ENCODE measurements at places on chromosomes 11 and 22.

- DNase-seq: no peak
Measured at GRCh38 chr11:2519517-2519861, 74.7 kb downstream of the KCNQ1 start.

DNA sequence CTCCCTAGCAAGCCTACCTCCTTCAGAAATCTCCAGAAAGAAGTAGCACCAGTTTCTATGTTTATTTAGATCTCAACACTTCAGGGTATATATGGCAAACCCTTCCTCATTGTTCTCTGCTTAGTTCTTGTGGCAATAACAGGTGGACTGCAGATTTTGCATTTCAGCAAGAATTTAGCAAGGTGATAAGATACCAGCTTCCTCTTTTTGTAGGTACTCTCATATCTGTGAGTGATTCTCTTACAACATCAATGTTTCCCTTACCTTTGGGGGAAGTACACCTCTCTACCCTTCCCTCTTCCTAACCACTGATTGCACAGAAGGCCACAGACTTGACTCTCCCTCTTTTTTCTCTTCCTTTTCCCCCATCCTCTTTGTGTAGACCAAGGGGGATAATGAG is 230.9 kb upstream of the SESN3 start:
- no peak for DNase-seq

GRCh38 chr11:130300567-130300966 is 14.2 kb downstream of the ZBTB44 start:
- DNase-seq: no peak

DNA sequence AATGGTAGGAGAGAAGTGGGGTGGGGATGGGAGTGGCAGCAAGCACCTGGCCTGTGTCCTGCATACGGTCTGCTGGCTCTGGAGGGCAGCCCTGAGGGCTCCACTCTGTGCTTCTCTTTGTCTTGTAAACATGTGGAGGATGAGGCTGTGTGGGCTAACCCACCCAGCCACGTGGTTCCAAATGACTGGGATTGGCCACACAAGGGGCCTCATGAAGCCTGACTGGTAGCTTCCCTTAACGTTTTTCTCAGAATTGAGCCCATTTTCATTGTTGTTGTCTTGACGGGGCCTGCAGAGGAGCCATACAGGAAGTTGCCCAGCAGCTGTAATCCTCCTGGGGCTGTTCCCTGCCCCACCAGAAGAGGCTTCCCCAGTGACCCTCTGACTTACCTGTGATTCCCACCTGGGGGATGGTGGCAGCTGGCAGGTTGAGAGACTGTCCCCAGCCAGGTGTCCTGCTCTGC is 18.0 kb downstream of the DERL3 start:
- no peak for DNase-seq

DNA sequence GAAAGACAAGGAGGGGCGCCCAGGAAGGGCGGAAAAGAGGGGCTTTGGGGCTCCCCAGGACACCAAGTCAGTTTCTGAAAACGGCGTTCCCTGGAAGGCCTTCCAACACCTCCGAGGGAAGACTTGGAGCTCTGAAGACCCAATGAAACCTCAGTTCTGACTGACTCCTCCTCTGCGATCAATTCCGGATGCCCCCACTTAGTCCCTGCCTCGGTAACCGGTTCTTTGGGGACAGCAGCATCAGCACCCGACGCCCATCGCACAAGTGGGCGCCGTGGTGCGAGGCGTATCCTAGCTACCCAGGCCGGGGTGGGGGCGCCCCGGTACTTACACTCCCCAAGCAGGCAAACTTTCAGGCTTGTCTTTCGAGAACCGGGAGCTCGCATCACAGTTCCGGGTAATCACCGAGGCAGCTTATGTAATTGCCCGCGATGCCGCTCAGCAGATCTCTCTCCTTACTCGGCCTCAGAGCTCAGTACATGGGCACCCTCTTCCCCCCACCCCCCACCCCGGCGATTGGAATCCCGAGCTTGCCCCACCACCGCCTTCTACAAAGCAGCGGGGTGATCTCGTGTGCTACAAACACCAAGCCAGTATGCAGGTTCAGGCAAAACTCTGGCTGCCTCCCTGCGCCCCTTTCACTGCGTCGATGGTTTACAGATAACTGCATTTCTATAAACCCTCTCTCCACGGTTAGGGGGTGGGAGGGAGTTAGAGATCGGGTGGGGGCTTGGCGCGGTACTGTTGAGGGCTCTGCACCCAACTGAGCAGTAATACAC is 2.0 kb downstream of the TENM4 start:
- DNase-seq: no peak

DNA sequence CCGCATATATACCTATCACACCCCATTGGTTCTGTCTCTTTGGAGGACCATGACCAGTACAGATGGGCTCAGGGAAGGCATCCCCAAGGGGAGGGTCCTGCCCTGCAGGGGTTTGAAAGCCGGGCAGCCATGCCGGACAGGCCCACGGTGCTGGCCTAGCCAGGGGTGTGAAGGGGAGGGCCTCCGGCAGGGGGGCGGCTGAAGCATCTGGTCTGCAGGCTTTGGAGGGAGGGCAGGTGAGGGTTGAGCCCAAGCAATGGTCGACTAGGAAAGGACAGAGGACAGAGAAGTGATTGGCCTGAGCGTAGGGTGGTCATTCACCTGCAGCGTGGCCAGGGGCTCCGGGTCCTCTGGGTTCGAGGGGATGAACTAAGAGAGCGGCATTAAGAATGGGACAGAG is 11.2 kb upstream of the CTSD start:
- DNase-seq: no peak

DNA sequence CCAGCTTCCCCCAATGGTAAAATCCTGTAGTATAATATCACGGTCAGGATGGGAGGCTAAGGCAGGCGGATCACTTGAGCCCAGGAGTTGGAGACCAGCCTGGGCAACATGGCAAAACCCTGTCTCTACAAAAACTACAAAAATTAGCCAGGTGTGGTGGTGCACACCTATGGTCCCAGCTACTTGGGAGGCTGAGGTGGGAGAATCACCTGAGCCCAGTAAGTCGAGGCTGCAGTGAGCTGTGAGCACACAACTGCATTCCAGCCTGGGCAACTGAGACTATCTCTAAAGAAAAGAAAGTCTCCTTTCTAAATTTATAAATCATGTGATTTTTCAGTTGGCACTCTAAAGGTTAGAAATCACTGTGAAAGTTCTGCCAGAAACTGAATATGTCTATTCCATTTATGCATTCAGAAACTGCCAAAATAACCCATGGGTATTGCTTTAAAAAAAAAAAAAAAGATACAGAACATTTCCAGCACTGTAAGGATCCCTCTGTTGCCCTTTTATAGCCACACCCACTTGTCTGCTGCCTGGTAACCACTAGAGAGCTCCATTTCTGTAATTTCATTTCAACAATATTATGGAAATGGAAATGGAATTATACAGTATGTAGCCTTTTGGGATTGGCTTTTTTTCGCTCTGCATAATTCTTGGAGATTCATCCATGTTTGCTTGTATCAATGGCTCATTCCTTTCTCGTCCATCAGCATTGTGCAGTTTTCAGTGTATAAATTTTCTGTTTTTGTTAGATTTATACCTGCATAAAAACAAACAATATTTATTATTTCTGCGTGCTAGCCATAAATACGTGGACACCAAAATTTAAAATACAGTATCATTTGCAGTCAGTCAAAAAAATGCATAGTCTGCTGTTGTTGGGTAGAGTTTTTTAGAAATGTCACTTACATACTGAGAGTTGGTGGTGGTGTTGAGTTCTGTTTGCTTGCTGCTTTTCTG is 9.4 kb downstream of the CDC45 start:
- DNase-seq: no peak

- DNase-seq: no peak
Measured at GRCh38 chr22:29819501-29819900, 18.6 kb downstream of the ASCC2 start.

- no peak for DNase-seq
Measured at GRCh38 chr11:62559204-62559603, 12.6 kb upstream of the AHNAK start.

- DNase-seq: no peak
Measured at GRCh38 chr22:48729499-48730171, 1098.0 kb downstream of the BRD1 start.

DNA sequence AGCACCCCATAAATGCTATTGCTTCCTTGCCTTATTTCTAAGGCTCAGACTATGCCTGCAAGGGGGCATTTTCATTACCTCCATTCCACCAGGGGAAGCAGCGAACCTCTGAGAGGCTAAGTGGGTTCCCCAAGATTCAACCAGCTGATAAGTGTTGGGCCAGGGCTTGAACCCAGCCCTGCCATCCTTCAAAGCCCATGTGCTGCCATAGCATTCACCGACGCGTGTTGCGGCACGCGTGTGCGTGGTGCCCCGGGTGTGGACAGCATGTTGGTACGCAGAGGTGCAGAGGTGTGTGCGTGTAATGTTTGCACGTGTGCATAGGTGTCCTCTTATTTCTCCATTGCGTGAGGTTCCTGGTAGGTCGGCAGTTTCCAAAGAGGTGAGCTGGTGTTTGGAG is 66.0 kb upstream of the PPARA start:
- no peak for DNase-seq

- no peak for DNase-seq
Measured at GRCh38 chr22:44297470-44298061, 15.2 kb downstream of the SHISAL1 start.

GRCh38 chr22:27220339-27220738 is 563.0 kb downstream of the MIAT start:
- no peak for DNase-seq

- DNase-seq: no peak
Measured at GRCh38 chr11:102085864-102086551, 24.2 kb upstream of the YAP1 start.

GRCh38 chr11:119886667-119887230 is 157.7 kb upstream of the NECTIN1 start:
- DNase-seq: no peak

DNA sequence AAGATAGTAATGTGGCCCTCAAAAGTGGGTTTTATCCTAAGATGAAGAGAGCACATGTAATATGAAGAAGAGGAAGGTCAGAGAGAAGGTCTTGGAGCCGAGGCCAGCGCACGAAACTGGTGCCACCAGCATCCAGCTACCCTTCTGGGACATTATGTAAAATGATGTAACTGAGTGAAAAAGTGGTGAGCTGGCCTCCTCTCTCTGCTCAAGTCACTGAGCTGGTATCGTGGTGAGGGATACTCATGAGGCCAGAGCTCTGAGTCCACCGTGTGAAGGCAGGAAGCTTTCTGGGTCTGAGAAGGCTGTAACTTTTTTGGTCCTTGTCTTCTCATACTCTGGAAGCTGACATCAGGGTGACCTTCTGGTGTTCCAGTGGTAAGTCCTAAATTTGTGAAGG is 25.1 kb downstream of the RNF185 start:
- DNase-seq: no peak

GRCh38 chr22:43004362-43005035 is 10.4 kb downstream of the PACSIN2 start:
- DNase-seq: no peak

DNA sequence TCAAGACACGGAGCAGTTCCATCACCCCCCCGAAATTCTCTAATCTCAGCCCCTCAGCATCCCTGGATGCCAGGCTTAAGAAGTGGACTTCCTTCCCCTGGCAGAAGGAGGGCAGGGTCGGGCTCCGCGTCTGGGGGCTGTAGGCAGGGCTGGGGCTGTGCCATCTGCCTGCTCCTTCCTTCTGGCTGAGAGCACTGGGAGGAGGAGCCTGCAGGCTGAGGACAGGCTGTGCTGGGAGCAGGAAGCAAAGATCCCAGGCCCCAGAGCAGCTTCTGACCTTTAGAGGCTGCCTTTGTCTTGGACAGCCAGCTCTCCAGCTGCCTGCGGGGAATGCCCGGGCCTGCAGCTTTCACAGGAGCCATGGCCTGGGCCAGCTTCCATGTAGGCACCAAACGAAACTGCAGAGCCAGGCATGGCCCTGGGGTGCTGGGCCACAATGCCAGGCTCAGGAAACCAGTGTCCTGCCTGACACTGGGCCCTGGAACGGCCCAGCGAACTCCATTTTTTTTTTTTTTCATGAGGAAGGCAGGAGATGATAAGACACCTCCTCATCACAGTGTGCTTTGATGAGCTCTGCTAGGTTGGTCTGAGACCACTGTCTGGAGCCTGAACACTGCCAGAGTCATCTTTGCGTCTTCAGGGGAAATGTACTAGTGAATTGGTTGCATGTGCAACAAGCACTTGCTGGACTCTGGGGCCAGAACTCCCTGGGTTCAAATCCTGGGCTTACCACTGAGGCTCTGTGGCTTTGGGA is 67.9 kb downstream of the MCM5 start:
- no peak for DNase-seq

- DNase-seq: no peak
Measured at GRCh38 chr22:23784215-23784732, 2.5 kb upstream of the SMARCB1 start.

DNA sequence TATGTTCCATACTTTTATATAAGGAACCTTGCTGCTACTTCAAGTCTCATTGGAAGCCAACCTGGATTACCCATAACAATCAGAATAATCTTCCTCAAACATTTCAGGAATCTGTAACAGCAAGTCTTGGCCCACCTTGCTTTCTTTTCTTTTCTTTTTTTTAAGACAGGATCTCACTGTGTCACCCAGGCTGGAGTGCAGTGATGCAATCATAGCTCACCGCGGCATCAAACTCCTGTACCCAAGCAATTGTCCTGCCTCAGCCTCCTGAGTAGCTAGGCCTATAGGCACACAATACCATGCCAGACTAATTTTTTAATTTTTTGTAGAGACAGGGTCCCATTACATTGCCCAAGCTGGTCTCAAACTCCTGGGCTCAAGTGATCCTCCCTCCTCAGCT is 29.3 kb upstream of the PRDM10 start:
- DNase-seq: no peak

DNA sequence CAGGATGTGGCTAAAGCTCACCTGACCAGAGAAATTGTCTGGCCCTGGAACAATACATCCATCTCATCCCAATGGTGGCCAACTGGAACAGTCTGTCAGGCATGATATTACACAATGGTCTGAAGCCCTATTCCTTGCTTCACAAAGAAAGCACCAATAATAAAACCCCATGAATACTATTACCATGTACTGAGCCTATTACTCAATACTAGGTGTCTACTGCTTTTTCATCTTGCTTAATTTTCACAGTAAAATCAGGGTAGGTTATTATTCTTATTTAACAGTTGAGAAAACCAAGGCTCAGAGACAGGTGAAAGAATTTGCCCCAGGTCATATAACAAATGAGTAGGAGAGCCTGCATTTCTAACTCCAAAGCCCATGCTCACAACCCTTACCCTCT is 68.9 kb upstream of the CAPRIN1 start:
- no peak for DNase-seq

GRCh38 chr22:43483266-43483665 is 71.5 kb downstream of the MPPED1 start:
- no peak for DNase-seq

- DNase-seq: no peak
Measured at GRCh38 chr11:125317416-125317815, 152.9 kb downstream of the PKNOX2 start.
